ENCODE measurements at places on chromosomes 7 and 10. TPM values are rescaled to one million over a fixed set of nuclear protein-coding genes. Genes with fewer than 3 reads are reported as not detected.

The DYDC2 gene
- total RNA-seq = not detected

The NUTM2D gene
- total RNA-seq = 5.1 TPM

The ARHGEF5 gene
- 36.9 TPM for total RNA-seq

The CALY gene
- not detected for total RNA-seq

The WEE2 gene
- total RNA-seq = not detected

The PTF1A gene
- total RNA-seq = not detected

The ADCY1 gene
- total RNA-seq = 3.9 TPM

The OGDHL gene
- total RNA-seq = 0.69 TPM

The SORBS1 gene
- total RNA-seq = 50.7 TPM

The OR2A5 gene
- not detected for total RNA-seq

The MRC1 gene
- 370 TPM for total RNA-seq

The BMPR1A gene
- total RNA-seq = 41.2 TPM

The FBXO24 gene
- total RNA-seq = 1.4 TPM

The NCAPG2 gene
- 6.5 TPM for total RNA-seq

The TAC1 gene
- not detected for total RNA-seq

DNA sequence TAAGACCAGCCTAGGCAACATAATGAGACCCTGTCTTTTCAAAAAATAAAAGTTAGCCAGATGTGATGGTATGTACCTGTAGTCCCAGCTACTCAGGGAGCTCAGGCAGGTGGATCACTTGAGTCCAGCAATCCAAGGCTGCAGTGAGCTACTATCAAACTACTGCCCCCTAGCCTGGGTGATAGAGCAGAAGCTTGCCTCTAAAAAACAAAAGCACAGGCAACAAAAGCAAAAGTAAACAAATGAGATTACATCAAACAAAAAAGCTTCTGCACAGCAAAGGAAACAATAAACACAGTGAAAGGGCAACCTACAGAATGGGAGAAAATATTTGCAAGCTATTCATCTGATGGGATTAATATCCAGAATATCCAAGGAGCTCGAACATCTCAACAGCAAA lies 65.4 kb downstream of the FANK1 start:
- no peak for DNase-seq

- no peak for DNase-seq
Observed at GRCh38 chr7:143299840-143300239, 11.7 kb downstream of the CASP2 start.

DNA sequence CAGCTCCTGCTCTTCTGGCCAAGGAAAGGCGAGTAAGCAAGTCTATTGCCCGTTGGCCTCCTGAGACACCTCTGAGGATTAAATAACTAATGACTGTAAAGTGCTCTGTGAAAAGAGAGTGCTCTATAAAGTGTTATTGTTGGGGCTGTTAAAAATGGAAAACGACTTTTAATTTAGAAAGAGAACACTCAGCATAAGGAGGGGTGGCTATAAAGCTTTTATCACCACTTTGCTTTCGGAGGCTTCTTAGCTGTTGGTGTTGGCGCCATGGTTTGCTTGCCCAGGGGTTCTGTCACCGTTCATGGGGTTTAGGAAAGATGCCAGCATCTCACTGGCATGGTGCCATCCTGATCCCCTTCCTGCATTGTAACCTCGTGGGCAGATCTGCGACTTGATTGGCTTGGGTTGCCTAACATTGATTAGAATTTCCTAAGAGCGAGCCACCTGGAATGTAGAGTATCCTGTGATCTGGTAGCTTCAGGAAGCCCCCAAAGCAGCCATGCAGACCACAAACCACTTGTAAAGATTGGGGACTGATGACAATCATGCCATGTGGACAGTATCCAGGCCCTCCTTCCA lies 509.9 kb downstream of the LRMDA start:
- DNase-seq = no peak

DNA sequence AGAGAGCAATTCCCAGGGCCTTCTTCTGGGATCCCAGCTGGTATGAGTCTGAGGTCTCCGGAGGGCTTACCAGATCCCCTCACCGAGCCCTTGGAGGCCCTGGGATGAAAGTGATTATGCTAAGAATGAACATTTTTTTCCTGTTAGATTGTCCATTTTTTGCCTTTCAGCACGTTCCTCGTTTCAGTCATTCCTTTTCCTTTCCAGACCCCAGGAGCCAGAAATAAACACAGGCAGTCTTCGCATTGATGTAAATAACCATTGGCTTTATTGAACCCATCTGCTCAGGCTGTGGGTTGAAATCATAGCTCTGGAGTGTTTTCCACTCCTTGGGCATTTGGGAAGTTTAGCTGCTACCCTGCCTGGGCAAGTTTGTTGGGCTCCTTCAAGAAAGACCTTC lies 320.9 kb upstream of the AUTS2 start:
- no peak for DNase-seq

DNA sequence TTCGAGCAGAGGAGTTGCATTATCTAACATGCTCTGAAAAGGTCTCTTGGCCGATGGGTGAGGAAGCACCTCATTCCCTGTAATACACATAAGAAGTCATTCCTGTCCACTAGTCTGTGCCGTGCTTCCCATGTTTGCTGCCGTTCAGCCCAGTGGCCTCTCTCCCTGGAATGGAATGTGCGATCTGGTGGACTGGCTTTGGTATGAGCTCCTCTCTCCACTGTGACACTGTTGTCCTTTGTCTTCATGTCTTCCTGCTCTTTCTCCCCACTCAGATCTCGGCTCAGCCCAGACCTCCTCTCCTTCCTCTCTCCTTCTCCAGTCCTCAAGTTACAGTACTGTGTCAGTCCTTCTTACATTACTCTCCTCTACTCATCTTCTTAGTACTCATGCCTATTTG lies 192.8 kb upstream of the KLF6 start:
- no peak for DNase-seq

DNA sequence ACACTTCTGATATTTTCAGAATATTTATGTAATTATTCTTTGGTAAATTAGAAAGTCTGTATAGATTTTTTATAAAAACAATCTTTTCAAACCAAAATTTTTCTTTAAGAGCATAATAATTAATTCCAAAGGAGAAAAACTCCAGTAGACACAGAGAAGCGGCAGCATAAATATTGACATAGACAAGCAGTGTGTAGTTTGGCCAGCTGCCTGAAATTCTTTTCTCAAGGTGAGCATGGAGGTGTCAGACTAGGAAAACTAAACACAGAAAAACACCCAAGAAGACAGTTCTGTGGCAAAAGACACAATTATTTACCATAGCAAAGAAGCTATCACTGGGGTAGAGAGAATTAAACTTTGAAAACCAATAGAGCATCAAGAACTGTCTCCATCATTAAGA lies 82.4 kb downstream of the KLF6 start:
- DNase-seq = no peak

GRCh38 chr7:99729486-99730237 lies 5.3 kb downstream of the CYP3A7 start:
- DNase-seq = no peak

- DNase-seq = no peak
Observed at GRCh38 chr10:113431398-113432160, 121.3 kb upstream of the HABP2 start.

DNA sequence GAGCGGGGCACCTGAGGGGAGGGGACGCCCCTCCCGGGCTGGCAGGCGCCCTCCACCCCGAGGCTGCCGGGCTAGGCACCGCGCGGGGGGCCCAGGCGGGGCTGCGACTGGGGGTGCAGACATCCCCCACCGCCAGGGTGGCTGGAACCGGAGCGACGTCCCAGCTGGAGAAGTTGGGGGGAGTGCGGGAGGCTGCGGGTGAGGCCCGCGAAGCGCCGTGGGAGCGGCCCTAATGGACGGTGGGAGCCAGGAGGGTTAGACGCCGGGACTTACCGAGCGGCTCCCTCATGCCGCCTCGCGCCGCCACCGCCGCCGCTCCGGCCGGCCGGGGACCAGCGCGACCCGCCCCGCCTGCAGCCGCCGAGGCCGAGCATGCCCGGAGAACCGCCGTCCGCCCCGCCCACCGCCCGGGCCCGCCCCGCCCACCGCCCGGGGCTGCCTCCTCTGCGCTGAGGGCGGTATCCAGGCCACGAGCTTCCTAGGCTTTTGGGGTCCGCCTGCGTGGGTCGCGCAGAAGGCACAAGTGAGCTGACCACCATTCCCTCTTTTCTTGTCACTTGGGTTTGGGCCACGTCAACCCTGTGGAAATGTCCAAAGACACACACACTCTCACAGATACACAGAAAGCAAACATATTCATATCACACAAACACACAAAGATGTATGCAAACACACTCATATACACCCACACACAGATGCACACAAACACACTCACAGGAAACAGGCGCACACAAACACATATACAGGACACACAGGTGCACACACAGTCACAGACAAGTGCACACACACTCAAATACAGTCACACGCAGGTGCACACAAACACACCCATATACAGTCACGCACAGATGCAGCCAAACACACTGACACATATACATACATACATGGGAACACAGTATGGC lies at the start of gene JCAD:
TSS of gene JCAD (minus strand) at position 378 of the 899 bp plus-strand sequence. CDS start 11,774 bp downstream, outside the sequence.
- peak; percentile 86 for DNase-seq

DNA sequence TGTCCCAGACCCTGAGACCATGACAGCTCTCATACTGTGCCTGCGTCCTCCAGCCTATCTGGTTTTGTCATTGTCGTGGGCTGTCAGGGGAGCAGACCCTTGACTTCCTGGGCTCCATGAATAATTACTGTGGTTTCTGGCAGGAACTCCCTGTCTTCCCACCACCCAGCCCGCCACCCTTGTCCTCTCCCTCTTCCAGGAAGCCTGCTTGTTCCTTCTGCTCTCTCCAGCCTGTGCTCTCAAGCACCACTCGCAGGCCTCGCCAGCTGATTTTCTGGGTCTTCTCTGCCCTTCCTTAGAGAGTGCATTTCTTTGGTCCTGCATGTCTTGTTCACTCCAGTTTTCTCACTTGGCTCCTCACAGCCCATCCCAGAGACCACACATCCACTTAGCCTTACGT lies 224.5 kb upstream of the INHBA start:
- no peak for DNase-seq

- peak; percentile 16 for DNase-seq
Observed at GRCh38 chr7:140014123-140014522, 48.6 kb downstream of the PARP12 start.

- DNase-seq = no peak
Observed at GRCh38 chr10:28302012-28302637, 739 bp downstream of the MPP7 start.

DNA sequence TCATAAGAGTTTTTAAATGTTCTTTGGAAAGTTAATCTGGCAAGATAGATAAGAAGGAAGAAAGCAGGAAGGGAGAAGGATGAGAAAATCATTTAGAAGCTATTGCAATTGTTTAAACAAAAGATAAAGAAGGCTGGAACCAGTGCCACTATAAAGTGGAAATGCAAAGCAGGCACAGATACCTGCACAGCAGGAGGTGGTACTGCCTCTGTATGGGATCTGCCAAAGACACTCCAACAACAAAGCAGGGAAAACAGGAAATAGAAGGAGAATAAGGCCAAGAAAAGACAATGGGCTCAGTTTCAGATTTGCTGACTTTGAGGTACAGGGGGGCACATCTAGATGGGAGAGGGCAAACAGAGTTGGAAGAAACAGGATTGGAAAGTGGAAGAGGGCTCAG lies 138.6 kb downstream of the PPP1R17 start:
- no peak for DNase-seq

- peak; percentile 76 for DNase-seq
Observed at GRCh38 chr10:101829561-101830315, 11.5 kb upstream of the OGA start.

- DNase-seq = no peak
Observed at GRCh38 chr10:126059076-126059826, 162.9 kb downstream of the FANK1 start.

GRCh38 chr7:106265133-106265532 lies 19.6 kb downstream of the NAMPT start:
- DNase-seq = no peak

DNA sequence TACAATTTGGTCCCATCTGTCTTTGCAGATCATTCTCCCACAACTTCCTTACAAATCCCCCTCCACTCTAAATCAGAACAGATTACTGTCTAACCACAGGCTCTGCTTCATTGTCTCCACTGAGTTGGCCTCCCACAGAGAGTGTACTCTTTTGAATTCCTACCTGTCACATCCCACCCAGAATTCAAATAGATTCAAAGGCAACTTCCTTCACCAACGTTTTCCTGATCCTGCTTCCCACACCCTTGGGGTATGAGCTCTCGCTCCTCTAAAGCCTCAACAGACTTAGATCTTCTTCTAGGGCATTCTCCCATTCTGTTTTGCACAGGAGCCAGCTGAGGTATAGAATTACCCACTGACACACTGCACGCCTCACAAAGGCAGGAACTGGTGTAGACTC lies 197.8 kb upstream of the CDCA7L start:
- no peak for DNase-seq

- no peak for DNase-seq
Observed at GRCh38 chr10:58820861-58821751, 308.4 kb downstream of the BICC1 start.

- DNase-seq = no peak
Observed at GRCh38 chr7:156898938-156899337, 6.0 kb upstream of the LMBR1 start.

- peak; percentile 73 for DNase-seq
Observed at GRCh38 chr10:62594093-62594520, 210.4 kb upstream of the ADO start.

DNA sequence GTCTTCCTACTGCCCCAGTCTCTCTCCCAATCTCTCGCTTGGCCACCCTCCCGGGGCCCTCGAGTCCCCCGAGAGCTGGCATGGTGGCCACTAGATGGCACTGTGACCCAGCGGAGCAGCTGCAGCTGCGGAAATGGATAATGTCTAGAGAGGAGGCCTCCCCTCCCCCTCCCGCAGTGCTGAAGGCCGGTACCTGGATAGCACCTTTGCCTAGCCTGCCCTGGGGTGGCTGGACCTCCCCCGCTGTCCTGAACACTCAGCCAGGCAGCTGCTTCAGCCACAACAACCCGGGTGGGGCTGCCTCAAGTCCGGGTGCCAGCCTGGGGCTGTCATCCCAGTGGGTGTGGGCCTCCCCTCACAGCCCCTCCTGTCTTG lies 65.2 kb downstream of the GOLGA7B start:
- peak; percentile 90 for DNase-seq

- DNase-seq = no peak
Observed at GRCh38 chr10:84537447-84537931, 209.1 kb downstream of the CCSER2 start.

GRCh38 chr7:26166684-26167266 lies 14.8 kb downstream of the NFE2L3 start:
- DNase-seq = no peak

DNA sequence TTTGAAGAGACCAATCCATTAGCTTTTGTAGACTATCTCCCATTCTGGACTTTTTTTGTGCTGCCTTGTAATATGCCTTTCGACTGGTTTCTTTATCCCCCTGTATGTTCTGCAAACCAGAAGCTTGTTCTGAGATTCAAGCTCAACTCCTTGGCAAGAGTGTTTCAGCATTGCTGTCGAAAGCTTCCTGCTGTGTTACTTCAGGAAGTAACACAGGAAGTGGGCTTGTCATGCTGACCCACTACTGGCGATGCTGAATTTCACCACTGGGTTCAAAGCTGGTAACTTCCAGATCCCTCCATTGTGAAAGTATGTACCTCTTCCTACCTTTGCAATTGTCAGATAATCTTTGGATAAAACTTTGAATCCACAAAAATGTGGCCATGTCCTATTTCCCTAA lies 57.9 kb upstream of the INSYN2A start:
- no peak for DNase-seq
